ENCODE measurements at places on chromosomes 2 and 18. TPM values are rescaled to one million over a fixed set of nuclear protein-coding genes. Genes with fewer than 3 reads are reported as not detected.

Gene CDH19
- not detected for total RNA-seq

Gene SERPINB12
- total RNA-seq, result not detected

Gene REG3G
- not detected for total RNA-seq

Gene TEX261
- total RNA-seq, result 29.9 TPM

Gene HSBP1L1
- total RNA-seq, result 8.8 TPM

Gene ARL6IP6
- total RNA-seq, result 29.1 TPM

Gene CHRNA1
- total RNA-seq, result not detected

Gene AFF3
- 0.22 TPM for total RNA-seq

Gene CCDC148
- total RNA-seq, result not detected

Gene SAG
- 0.27 TPM for total RNA-seq

Gene GAL3ST2
- 0.93 TPM for total RNA-seq

Gene VPS4B
- total RNA-seq, result 43.3 TPM

Gene SPP2
- not detected for total RNA-seq

Gene PTGR3
- total RNA-seq, result 30.2 TPM

Gene LAMA1
- not detected for total RNA-seq

Gene APLF
- 3.1 TPM for total RNA-seq

Gene SLC30A3
- 0.86 TPM for total RNA-seq

Gene PPM1B
- 41.6 TPM for total RNA-seq

Gene KCNG2
- not detected for total RNA-seq

Gene FIGN
- total RNA-seq, result not detected

Gene FARSB
- 40.3 TPM for total RNA-seq
